Natural killer cell treated with Interleukin-12 subunit alpha and Interleukin-12 subunit beta and Interleukin-15 and Interleukin-18, amount 100 ng/mL, for 72 hours (primary cell): ENCODE measurements at places on chromosomes 5 and 9. TPM values are rescaled to one million over a fixed set of nuclear protein-coding genes. Genes with fewer than 3 reads are reported as not detected.

GRCh38 chr5:176611435-176611834 is 1.5 kb upstream of the GPRIN1 start:
- no peak for DNase-seq

- no peak for DNase-seq
Measured at GRCh38 chr9:122261469-122261881, 3.2 kb downstream of the RBM18 start.

GRCh38 chr5:6391151-6391550 is 12.8 kb upstream of the MED10 start:
- DNase-seq = no peak

DNA sequence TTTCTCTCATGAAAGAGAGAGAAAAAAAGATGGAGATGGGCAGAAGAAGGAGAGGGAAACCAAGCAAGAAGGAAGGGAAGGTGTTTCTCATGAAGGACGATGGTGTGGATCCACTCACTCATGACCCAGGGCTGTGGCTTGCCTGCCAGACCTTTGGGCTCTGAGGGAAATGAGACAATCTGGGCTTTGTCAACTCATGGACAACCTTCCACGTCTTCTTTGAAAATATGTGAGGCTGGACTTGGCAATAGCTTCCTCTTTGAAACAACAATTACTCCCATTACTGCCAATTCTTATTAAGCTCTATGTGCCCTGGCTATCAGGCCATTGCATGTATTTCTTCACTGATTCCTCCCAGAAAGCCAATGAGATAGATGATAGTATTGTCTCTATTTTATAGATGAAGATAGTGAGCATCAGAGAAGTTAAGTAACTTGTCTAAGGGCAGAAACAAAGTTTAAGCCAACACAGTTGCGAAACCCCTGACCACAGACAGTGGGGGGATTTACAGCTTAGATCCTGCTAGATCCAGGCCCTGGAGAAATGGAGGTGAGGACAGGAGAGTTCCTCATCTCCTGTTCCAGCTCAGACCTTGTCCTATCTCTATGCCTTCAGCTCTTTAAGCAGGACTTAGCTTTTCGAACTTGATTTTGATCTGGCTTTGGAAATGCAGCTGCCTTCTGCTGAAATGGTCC is 132.4 kb downstream of the GCNT1 start:
- DNase-seq = no peak

The FASTKD3 gene
- 16.2 TPM for total RNA-seq

GRCh38 chr5:153964880-153965645 is 73.6 kb downstream of the FAM114A2 start:
- peak; percentile 71 for DNase-seq

The FAM169A gene
- 7.9 TPM for total RNA-seq

GRCh38 chr5:91061946-91062562 is 321.1 kb downstream of the ARRDC3 start:
- no peak for DNase-seq

GRCh38 chr5:174721530-174722432 is 2.6 kb upstream of the MSX2 start:
- DNase-seq = no peak

DNA sequence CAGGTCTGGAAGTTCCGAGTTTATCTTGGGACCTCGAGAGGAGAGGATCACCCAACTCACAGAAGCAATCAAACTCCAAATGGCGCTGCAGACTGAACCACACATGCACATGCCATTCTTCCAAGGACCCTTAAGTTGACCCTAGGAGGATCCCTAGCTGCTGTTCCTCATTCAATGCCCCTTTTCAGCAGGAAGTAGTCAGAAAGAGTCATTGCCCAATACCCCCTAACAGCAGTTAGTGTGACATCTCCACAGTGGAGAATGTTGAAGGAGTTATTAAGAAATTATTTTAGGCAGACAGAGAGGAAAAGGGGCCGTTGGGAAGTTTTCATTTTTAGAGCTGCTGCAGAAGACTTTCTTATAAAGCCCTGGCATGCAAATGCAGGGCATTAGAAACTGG is 229.9 kb upstream of the DAB2 start:
- no peak for DNase-seq

The CCDC152 gene
- 9.6 TPM for total RNA-seq

The ACTBL2 gene
- not detected for total RNA-seq

The SRP19 gene
- total RNA-seq = 62.4 TPM

The DOCK8 gene
- total RNA-seq = 143 TPM

The MLANA gene
- total RNA-seq = not detected

DNA sequence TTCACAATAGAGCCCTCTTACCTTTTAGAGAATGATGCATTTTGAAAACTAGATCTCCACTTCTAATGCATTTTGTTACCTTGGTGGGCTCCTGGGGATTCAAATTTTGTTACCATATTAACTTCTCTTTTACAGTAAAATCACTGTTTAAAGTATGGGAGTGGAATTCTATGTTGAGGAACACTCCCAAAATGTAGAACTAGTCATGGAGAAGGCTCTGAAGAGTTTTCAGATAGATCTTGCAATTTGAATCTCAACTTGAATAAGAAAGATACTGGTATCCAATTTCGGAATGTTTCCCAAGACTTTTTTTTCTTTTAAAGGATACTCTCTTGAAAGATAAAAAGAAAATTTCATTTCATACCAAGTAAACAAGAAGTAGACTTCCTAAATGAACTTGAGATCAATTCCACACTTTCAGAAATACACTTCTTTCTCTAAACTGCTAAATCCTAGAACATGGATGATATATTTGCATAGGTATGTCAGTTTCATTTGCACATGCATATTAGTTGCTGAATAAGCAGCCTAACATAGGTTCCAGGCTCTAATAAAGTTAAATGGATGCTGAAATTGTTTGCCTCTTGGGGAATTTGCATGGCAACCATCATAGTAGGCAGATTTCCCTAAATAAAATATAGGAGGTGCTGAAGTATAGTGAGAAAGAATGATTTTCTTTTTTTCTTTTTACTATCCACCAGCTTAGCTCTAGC is 205.4 kb downstream of the ADAMTS6 start:
- DNase-seq = no peak

GRCh38 chr9:132590318-132591182 is 8.1 kb downstream of the BARHL1 start:
- DNase-seq = no peak

DNA sequence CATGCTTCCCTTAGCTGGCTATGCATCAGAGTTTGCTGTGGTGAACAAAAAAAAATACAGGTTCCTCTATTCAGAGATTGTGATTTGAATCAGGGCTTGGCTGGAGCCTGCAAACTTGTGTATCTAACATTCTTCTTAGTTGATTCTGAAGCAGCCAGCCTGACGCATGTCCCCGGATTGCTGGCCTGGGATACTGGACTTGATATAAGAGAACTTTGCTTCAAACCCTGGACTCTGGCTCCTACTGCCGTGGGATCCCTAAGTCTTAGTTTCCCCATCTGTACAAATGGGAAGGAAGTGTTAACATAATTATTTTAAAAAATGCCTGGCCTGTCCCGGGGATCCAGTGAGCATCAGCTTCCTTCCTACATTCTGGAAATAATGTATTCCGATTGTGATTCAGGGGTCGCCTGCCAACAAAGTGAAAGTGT is 292.8 kb downstream of the ARHGEF28 start:
- DNase-seq = no peak

GRCh38 chr5:132483101-132483500 is 7.5 kb downstream of the IRF1 start:
- DNase-seq = no peak

- DNase-seq = no peak
Measured at GRCh38 chr9:126616521-126616976, 2.8 kb downstream of the LMX1B start.
